Forelimb muscle (tissue), 1 donor: ENCODE measurements at places on chromosomes 3 and 15. TPM values are rescaled to one million over a fixed set of nuclear protein-coding genes. Genes with fewer than 3 reads are reported as not detected.

DNA sequence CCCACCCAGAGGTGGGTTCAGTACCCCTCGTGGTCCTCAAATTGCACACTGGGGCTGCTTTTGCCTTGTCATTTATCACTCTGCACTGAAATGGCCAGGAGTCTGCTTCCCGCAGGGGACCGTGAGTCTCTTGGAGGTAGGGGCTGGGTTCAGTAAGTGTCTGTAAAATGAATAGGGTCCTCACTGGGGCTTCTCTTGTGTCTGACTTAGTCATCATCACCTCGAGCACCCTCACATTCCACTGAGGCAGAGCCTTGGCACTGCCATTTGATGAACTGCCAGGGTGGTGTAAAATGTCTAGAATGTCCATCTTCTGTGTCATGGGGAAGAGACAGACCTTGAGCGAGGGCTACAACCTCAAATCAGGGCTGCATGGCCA is 61.0 kb upstream of the RYK start:
- DNase-seq = no peak

DNA sequence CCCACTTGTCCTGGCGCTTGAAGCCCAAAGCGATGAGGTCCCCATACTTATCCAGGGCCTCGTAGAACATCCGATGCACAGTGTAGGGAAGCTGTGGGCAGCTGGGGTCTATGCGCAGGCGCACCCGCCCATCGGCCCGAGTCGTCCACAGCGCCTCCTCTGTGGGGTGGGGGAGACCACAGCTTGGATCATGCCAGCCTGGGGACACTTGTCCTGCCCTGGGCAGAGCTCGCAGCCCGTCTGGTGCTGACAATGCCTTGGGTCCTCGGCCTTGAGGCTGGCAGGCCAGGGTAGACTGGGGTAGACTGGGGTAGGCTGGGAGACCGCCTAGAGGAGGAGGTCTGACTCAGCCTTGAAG is 39.8 kb downstream of the ACSBG1 start:
- no peak for DNase-seq

DNA sequence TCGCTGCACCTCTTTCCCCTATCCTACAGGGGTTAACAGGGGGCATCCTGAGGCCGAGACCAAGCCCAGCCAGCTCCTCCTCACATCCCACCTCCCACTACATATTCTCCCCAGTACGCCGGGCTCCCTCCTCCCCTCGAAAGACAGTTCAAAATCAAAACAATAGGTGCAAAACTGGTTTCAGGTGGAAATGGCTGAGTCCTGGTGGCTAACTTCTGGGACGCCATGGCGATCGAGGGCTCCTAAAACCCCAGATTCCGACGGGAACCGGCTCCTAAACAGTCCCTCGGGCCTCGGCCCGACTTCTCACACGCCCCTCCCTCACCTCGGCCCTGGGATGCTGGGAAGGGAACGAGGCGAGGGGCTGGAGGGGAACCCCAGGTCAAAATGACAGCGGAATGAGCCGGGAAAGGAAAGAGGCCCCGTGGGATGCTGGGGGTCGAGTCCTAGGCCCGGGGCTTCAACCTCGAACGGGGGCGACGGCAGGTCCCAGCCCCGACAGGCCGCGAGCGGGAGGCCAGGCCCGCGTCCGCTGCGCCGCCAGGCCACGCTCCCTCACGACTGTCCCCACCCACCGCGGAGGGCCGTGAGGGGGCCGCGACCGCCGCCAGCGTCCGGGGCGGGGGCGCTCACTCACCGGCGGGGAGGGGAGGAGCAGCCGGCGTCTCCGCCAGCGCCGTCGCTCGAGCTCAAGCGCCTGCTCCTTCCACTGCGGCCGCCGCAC is 492 bp downstream of the TMCC1 start:
- no peak for DNase-seq

DNA sequence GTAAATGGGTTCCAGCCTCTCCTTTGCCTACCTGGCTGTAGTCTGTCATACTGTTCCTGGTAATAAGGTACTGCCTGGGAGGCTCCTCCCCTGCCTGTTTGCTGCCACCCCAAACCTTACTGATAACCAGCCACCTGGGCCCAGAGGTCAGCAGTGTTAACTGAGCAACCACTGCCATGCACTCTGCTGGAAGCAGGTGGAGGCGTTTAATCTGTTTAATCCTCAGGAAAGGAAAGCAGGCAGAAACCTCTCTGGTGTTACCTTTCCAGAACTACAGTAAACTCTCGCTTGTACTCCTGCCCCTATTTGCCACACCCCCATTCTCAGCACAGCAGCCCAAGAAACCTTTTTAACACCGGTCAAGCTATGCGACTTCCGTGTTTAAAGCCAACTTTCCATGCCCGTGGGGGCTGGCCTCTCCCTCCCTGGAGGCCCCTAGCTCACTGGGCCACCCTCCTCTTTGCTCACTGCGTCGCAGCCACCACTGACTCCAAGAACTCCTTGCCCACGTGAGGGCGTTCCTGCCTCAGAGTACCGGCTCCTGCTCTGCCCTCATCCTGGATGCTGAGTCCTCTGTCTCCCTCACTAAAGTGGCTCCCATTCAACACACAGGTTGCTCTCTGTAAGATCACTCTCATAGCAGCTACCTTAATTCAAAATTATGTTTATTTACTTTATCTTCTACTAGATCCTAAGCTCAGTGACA is 8.3 kb downstream of the BDH1 start:
- no peak for DNase-seq

GRCh38 chr3:193301433-193301832 is 60.4 kb downstream of the PLAAT1 start:
- no peak for DNase-seq

DNA sequence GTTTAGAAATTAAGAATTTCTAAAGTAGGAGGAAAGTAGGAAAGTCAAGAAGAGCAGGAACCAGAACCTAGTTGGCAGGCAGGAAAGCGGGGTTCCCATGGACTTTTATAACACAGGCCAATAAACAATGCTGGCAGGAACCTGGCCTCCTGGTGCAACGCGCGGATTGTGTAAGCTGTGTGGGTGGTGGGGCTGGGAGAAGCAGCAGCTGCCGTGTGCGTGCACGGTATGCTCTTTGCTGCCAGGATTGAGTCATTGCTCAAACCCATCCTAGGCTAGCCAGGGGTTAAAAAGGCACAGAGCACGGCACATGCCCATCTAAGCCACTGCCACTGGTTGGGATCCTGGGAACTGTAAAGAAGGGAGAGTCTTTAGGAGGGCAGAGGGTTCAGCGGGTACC is 209.9 kb upstream of the RGMA start:
- DNase-seq = no peak

DNA sequence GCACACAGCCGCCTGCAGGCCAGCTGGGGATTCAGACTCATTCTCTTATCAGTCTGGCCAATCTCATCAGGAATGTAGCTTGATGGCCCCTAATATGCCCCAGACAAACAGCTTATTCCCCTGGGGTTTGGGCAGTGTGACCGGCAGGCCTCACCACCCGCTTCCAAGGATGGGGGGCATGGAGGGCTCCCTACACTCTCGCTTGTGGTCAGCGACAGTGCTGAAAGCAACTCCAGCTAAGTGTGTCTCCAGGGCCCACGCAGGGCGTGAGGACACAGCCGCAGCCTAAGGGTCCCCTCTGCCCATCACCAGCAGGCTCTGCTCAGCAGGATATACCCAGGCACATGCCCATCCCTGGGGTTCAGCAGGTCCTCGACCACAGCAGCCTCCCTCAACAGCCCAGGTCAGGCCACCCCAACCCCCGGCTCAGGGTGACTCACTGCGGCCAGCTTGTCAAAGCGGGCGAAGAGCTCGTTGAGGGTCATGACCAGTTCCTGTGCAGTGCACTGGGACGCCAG is 116.7 kb downstream of the ADCY5 start:
- DNase-seq = no peak

- no peak for DNase-seq
Observed at GRCh38 chr3:84292128-84292527, 666.7 kb upstream of the CADM2 start.

DNA sequence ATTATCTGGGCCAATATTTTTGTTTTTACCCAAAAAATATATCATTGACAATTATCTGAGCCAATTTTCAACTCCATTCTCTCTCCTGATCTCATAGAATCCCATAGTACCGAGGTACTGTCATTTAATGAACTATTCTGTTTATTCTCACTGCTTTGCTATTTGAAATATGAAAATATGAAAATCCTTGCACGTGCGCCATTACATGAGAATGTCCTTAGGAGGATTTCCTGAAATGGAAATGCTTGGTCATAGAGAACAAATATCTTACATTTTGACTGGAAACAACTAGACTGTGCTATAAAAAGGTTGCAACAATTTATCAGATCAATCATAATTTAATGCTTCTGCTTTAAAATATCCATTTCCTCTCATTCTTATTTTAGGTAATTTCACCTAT is 18.3 kb downstream of the FRMD4B start:
- DNase-seq = no peak

DNA sequence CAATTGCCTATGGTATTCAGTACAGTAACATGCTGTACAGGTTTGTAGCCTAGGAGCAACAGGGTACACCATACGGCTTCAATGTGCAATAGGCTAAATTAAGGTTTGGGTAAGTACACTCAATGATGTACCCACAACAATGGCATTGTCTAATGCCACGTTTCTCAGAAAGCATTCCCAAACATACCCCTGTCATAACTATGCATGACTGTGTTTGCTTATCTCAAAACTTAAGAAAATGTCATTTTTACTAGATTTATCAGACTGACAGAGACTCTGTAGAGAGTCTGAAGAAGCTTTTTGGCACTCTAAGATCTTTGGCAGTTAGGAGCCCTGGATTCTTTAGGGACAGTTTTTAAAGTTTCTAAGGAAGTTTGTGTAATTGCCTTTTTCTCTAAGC is 59.9 kb downstream of the MECOM start:
- DNase-seq = no peak

- no peak for DNase-seq
Observed at GRCh38 chr3:157104928-157105652, 54.9 kb downstream of the CCNL1 start.

GRCh38 chr15:75098404-75098803 is 75.0 kb downstream of the PPCDC start:
- DNase-seq = no peak

DNA sequence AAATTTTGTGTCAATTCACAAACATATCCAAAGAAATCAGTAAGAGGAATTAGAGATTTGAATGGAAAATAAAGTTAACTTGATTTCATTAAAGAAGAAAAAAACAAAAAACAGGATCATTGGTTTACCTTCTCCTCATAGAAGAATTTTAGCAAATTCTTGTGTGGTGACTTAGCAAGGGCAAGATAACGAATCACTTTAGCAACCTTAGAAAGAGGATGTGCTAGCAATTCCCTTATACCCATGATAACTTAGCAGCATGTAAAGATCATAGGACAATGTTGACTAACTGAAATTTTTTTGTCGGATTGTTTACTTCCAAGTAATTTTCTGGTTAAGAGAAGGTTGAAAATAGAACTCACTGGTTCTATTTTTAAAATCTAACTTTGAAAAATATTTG is 609.3 kb downstream of the GBE1 start:
- no peak for DNase-seq

Gene ANKRD63
- polyA plus RNA-seq = 0.32 TPM

Gene SEC11A
- 321 TPM for polyA plus RNA-seq

Gene GBE1
- polyA plus RNA-seq = 9.6 TPM

Gene IGSF11
- 1.7 TPM for polyA plus RNA-seq

Gene CFAP44
- 8.3 TPM for polyA plus RNA-seq

Gene DCBLD2
- polyA plus RNA-seq = 27.5 TPM

Gene GOLGA8G
- polyA plus RNA-seq = 0.13 TPM

Gene SKOR1
- 0.47 TPM for polyA plus RNA-seq

Gene HAPLN3
- 9.4 TPM for polyA plus RNA-seq

Gene CATSPER2
- polyA plus RNA-seq = 2.1 TPM
